ENCODE measurements at places on chromosomes 1 and 21.

DNA sequence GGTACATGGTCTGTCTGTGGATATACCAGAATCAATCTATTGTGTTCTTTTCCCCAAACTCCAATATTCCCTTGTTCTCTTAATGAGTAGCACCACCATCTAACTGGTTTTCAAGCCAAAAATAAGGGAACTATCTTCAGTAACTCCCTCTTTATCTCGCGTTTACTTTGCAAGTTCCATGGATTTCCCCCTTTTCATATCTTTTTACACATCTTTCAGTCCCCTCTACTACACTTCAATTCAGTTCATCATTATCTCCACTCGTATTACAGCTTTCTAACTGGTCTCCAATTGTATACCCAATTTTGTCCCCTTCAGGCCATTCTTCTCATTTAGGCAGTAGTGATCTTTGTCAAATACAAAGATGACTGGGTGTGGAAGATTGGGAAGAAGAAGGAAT lies 4.1 kb upstream of the TMCO1 start:
- DNase-seq = no peak

DNA sequence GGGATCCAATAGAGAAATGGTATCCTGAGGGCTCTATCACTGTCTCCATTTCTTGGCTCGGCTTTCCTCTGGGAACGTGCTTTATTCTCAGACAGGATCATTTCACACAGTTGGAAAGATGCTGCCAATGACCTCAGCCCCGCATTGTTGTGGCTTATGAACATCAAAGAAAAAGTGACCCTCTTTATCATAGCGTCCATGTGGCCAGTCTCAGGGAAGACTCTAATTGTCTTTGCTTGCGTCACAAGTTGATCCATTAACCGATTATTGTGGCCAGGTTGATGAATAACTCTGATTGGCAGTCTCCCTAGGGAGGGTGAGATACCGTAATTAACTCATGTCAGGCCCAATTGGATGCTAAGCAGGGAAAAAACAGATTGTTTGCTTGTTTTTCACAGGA lies 10.4 kb upstream of the TMEM9 start:
- no peak for DNase-seq

DNA sequence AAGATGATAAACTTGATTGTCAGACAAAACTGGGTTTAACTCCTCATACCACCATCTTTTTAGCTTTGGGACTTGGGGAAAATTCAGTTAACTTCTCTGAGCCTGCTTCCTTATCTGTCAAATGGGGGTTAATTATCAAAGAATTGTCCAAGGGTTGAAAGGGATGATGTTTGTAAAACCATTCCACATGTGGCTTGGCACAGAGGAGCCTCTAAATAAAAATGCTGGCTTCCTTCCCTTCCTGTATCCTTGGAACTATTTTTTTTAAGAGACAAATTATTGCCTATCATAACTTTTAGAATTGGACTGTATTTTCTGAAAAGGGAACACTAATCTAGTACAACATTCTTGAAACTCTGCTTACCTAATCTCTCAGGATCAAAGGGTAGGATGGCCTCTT lies 143.4 kb upstream of the USP24 start:
- no peak for DNase-seq

DNA sequence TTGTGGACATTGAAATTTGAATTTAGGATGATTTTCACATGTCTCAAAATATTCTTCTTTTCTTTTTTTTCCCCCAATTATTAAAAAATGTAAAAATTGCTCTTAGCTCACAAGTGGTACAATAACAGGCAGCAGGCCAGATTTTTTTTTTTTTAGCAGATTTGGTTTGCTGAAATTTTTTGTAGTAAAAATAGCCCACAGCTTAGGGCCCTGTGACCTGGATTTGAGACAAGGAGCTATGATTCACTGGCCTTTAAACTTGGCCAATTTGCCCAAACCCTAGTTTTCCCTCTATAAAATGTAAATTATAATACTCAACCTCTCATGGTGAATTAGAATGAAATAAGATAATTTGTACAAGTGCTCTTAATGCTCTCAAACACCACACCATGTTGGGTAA lies 253.8 kb downstream of the DYRK1A start:
- DNase-seq = no peak

- no peak for DNase-seq
Measured at GRCh38 chr21:37469441-37469840, 102.9 kb downstream of the DYRK1A start.

DNA sequence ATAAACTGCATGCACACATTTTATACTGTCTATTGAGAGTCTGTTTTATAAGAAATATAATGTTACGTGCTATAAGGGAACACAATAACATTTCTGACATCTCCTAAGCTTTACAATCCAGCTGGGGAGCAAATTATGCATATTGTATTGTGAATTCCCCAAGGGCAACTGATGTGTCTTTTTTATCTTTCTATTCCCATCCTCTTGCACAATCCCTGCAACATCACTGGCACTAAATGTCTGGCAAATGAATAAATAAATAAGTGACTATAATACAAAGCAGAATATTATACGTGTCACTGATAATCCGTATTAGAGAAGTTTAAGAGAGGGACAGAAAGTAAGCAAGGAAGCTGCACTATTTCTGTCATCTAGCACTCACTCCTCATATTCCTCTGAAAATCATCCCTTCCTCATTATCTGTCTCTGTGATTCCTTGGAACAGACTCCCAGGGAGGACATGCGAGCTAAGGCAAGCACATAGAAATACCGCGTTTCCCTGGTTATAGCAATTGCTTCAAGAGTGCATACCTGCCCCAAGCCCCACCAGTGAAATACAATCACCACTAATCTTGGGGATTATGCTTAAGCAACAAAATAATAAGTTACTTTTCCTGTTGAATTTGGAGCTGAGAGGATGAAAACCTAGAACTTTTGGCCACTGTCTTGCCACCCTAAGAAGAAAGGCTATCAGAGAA lies 205.4 kb downstream of the SMYD3 start:
- no peak for DNase-seq

DNA sequence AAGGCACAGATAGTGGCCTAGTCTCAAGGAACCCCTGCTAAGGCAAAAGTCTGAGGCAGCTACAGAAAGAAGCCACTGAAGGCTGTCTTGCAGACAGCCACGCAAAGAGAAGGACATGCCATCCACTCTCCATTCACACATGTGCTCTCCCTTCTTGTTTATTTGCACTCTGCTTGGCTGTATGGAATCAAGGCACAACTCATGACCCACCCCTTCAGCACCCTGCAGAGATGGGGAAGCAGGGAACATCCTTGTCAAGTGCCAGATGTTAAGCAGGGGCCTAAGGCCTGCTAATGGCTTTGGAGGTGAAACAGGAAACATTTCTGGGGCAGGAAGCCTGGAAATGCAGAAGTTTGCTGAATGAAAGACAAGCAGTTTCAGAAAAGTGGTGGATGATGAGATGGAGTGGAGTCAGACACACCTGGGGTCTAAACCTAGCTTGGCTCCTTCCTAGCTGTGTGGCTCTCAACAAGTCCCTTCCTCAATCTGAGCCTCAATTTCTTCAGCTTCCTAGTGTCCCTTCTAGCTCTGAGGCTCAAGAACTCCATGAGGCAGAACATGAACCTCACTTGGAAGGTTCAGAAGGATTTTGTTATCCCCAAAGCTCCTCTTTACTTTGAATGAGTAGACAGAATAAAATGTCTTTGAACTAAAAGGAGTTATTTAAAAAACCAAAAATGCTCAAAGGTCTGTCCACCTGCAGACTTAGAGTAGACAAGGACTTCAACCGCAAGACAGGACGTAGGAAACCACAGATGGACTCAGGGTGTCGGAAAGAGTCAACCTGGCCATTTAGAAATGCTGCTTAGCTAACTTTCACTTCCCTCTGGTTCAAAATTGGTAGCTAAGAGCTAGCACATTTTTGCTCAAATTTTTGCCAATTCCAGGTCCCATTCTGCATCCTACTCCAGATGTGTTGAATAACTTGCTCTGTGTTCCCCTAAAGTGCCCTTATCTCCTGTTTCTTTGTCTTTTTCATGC lies 283.1 kb downstream of the PLPP3 start:
- no peak for DNase-seq

GRCh38 chr1:97378596-97378995 lies 542.2 kb downstream of the DPYD start:
- no peak for DNase-seq

DNA sequence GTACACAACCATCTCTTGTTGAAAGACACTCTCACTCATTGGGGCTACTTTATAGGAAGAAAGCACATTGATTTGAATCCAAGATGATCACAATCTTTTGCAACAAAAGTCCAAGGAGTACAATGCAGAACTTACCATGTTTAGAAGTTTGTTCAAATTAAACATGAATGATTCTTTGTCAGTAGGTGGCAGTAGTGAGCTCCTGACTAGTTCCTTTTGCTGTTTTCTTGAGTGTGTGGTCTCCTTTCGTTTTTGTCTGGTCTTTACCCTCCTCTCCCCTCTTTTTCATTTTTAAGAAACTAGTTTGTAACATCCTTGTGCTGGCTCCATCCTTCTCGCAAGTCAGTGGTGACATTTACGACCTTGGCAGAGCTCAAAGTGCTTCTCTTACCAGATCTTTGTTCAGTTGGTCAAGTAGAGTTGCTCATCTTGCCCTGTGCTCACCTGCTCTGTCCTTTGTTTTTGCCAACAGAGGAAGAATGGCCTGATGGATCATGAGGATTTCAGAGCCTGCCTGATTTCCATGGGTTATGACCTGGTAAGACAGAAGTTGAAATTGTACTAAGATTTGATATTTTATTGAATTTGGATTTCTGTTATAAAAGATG lies 35.7 kb upstream of the MTR start:
- peak; percentile 76 for DNase-seq

- no peak for DNase-seq
Measured at GRCh38 chr1:10160907-10161490, 49.4 kb upstream of the KIF1B start.

- no peak for DNase-seq
Measured at GRCh38 chr21:18832950-18833349, 429.4 kb upstream of the TMPRSS15 start.

- no peak for DNase-seq
Measured at GRCh38 chr1:228748431-228748830, 13.2 kb downstream of the RHOU start.

- no peak for DNase-seq
Measured at GRCh38 chr1:89335486-89335885, 28.4 kb upstream of the GBP6 start.

- no peak for DNase-seq
Measured at GRCh38 chr1:147600119-147601111, 59.1 kb downstream of the BCL9 start.

DNA sequence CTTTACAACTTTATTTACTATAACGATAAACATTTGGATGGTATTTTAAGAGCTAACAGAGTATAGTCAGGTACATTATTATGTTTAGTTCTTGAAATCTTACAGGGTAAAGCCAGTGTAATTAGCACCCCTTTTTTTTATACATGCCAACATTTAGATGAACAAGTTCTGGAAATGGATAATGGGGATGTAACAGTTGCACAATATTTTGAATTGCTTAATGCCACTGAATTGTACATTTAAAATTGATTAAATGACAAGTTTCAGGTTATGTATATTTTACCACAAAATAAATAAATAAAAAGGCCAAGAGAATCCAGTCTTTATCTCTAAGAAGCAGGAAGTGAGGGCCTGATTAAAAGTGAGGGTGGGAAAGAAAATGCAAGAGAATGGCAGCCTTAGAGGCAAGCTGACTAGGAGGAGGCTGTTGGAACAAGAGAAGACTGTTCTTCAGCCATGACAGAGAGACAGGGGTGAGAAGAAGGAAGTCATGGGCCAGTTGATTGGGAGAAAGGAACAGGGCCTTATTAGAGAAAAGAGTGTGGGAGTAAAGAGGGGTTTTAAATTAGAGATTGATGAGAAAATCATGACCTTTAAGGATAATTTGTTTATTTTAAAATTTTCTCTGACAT lies 49.9 kb upstream of the TNFSF18 start:
- DNase-seq = no peak

DNA sequence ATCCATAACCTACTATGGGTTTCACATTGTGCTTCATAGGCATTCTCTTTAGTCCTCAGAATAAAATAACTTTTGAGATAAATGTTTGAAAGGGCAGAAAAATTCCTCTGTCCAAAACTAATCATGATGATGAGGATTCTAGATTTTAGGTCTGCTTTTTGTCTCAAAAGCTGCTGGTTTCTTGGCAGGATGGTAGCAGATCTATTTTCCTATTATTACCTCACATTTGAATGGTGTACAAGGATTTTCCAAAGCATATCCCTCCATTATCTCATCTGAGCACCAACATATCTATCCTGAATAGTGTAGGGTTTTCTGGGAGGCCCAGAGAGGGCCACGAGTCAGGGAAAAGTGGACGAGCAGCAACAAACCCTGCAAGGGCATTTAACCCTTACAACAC lies 201.9 kb downstream of the PLPP3 start:
- no peak for DNase-seq

- no peak for DNase-seq
Measured at GRCh38 chr1:109272831-109273547, 10.0 kb downstream of the PSRC1 start.

GRCh38 chr1:161225178-161225533 lies 704 bp upstream of the TOMM40L start:
- DNase-seq = no peak

DNA sequence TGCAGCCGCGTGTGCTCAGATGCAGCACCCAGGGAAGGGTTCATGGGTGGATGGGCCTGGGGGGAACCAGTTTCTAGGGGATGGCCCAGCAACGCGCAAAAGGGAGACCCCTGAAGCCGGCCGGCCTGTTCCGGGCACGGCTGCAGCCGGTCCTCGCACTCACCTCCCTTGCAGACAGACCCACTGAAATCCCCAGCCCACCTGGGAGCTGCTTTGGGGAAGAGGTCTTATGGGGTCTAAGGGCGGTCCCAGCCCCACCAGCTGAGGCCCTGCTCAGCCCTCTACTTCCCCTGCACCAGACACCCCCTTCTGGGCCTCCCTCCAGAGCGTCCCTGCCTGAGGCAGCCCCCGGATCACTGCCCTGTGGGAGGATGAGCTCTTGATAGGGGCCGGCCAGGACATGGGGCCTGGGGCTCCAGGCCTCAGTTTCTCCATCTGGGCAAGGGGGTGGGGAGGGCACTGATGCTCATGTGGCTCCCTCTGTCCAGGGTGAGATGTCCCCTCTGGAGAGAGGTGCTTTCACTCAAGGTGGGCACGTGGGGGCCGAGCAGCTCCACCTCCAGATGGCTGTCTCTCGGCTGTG lies 20.0 kb upstream of the TTC34 start:
- no peak for DNase-seq

- DNase-seq = no peak
Measured at GRCh38 chr1:83689921-83690868, 308.7 kb downstream of the TTLL7 start.

DNA sequence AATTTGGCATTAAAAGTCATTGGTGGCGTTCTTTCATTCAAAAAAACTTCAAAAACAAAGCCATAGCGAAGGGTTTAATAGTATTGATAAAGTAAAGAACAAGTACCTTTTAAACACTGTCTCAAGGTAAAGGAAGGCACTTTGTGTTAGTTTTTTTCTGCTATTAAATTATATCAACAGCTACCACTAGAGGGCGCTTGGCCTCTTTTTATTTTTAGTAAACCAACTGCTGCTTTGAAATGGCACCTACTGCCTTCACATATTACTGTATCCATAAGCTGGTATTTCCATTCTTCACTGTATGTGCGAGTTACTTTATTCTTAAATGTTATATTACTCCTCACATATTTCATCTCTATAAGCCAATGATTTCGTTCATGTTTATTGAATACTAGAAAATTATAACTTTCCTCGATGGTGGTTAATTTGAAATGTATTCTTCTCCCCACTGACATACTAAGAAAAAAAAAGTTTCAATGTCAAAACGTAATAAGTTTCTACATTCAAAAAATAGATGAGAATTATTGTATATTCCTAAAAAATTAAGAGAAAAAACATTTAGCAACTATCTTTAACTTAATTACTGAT lies 125.7 kb upstream of the CXADR start:
- DNase-seq = peak; percentile 75

- DNase-seq = peak; percentile 62
Measured at GRCh38 chr1:221783936-221784335, 42.0 kb upstream of the DUSP10 start.
